Activated T-cell treated with anti-CD3 and anti-CD28 coated beads, Interleukin-2, amount 50 U/mL, for 72 hours (primary cell): ENCODE measurements at places on chromosomes 4 and X.

DNA sequence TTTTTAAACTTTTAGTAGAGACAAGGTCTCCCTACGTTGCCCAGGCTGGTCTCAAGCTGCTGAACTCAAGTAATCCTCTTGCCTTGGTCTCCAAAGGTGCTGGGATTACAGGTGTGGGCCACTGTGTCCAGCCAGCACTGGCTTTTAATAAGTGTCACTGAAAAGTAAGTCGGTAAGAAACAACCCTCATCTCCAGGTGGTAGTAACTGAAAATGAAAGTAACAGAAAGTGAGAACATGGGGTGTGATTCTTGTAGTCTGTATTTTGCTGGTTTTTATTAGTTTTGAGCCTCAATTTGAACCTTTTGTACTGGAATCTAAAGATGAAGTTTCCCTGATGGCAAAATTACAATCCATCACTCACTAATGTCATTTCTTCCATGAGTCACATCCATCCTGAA is 238.1 kb upstream of the AGA start:
- DNase-seq = no peak

- no peak for DNase-seq
Observed at GRCh38 chr4:56828784-56829535, 7.5 kb upstream of the SPINK2 start.

DNA sequence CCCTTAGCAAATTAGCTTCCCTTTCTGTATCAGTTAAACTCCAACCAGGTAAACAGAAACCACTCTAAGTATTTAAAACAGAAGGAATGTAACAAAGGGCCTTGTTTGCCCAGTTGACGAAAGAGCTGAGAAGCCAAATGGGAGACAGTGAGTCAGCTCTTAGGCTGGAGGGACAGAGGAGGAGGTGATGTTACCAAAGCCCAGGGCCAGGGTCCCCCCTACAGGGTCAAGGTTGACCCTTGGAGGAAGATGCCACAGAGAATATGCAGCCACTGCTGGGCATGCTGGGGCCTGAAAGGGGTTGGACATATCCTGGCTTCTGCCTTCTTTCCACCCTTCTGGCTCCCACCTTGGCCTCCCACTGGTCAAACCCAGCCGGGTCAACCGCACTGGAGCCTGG is 38.3 kb upstream of the LGI2 start:
- DNase-seq = no peak

GRCh38 chr4:8095956-8096689 is 62.5 kb downstream of the ABLIM2 start:
- no peak for DNase-seq

GRCh38 chr4:6620891-6621555 is 19.5 kb upstream of the MRFAP1 start:
- DNase-seq = no peak
